ENCODE measurements at places on chromosomes 11 and 22.

DNA sequence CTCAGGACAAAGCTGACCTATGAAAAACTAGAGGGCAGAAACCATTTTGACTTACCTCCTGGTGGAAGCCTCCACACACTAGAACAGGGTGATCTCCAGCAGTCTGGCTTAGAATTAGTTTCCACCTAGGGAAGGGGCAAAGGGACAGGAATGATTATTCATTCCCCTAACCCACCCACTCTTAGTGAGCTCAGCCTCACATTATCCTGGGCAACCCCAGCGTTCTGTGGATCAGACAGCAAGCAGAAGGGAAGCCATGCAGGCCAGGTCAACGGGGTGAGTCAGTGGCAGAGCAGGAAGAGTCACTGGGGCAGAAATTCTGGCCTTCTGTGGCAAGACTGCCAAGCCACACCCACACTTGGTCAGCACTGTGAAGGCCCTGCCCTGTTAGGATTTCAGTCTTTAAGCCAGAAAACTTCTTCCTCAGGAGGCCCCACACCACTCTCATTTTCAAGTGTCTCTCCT lies 10.5 kb downstream of the NUMA1 start:
- DNase-seq: no peak

- DNase-seq: no peak
Measured at GRCh38 chr11:105592035-105592434, 17.8 kb upstream of the GRIA4 start.

DNA sequence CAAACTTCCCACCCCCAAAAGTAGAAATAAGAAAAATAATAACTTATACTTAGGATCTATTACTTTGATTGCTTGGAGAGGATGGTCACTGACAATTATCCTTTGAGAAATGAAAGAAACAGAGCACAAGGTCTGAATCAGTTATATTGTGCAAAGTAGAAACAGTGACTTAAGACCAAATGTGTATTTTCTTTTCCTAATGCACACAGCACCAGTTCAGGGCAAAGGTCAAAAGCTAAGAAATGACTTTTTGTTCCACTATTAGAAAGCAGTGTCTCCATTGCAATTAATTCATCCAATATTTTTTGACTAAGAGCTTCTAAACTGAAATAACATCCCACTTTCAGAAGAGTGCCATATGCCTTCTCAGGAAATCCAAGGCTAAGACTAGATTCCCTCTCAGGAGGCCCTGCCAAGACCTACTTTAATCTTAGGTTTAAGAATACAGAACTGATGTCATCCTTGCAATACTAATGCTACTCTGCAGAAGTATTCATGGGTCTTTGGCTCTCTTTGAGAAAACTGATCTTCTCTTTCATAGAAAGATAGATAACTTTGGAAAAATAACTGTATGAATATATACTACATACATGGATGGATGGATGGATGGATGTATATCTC lies 147.0 kb downstream of the APOL5 start:
- no peak for DNase-seq

GRCh38 chr11:6251120-6251733 lies 8.4 kb upstream of the CCKBR start:
- DNase-seq: peak; percentile 16

GRCh38 chr11:18367431-18367830 lies 26.9 kb upstream of the LDHA start:
- no peak for DNase-seq

DNA sequence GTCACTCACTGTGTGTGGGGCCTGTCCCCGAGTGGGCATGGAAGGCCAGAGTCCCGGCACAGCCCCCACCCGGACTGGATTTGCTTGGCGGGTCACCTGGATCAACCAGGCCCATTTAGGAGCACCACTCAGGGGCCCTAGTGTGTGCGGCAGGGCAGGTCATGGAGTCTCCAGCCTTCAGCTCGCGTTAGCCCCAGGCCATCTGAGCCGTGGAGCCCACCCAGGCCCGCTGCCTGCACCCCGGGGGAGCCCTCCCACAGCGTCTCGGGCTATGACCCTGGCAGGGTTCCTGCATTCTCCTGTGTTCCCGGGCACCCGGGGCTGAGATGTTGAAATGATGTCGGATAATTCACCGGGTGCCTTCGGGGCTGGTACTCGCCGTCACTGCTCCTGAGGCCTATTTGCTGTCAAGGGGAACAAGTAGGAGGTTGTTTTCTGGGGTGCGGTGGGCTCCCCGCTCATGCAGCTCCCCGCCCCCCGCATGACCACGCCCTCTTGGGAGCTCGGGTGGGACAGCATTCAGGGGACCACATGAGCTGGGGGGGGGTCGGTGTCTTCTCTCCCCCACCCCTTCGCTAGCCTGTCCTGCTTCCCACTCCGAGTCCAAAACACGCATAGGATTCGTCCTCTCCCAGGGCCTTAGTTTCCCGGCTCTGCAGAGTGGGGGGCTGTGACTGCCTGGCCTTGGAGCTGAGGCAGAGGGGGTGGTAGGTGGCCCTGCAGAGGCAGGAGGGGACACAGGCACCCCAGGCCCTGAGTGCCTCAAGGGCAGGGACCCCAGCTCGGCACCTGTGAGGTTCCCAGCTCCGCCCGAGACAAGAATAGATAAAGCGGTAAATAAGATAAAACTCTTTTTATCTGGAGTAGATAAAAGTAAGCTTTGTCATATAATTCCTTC lies 77.2 kb downstream of the KCNQ1 start:
- DNase-seq: no peak

DNA sequence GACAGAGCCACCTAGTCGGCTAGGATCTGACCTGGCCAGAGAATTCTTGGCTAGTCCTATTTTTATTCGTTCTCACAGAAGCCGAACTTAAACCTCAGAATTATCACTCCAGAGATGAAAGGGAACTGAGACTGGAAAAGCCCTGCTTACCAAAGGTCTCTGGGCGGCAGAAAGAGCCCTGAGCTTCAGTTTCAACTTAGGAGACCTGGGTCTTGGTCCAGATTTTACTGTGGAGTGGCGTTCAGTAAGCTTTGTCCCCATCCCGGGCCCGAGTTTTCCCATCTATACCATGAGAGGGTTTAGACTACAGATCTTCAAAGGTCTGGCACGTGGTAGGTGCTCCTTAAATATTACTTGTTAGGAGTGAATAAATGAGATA lies 516 bp downstream of the NEU3 start:
- DNase-seq: no peak

GRCh38 chr11:96854425-96854824 lies 464.6 kb downstream of the JRKL start:
- DNase-seq: no peak

DNA sequence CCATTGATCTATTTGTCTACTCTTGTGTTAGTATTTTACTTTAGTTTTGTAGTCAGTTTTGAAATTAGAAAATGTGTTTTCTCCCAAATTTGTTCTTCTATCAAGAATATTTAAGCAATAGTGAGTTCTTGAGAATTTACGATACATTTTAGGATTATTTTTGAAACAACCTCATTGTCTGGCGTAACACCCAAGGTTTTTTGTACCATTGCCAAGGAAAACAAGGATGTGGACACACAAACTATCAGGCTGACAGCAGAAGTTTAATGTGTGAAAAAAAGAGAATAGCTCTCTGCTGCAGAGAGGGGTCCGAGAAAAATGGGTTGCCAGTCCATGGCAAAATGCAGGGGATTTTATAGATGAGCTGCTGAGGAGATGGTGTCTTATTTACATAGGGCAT lies 865.1 kb upstream of the CNTN5 start:
- DNase-seq: no peak

GRCh38 chr22:47032091-47032943 lies 269.9 kb downstream of the TBC1D22A start:
- DNase-seq: no peak

DNA sequence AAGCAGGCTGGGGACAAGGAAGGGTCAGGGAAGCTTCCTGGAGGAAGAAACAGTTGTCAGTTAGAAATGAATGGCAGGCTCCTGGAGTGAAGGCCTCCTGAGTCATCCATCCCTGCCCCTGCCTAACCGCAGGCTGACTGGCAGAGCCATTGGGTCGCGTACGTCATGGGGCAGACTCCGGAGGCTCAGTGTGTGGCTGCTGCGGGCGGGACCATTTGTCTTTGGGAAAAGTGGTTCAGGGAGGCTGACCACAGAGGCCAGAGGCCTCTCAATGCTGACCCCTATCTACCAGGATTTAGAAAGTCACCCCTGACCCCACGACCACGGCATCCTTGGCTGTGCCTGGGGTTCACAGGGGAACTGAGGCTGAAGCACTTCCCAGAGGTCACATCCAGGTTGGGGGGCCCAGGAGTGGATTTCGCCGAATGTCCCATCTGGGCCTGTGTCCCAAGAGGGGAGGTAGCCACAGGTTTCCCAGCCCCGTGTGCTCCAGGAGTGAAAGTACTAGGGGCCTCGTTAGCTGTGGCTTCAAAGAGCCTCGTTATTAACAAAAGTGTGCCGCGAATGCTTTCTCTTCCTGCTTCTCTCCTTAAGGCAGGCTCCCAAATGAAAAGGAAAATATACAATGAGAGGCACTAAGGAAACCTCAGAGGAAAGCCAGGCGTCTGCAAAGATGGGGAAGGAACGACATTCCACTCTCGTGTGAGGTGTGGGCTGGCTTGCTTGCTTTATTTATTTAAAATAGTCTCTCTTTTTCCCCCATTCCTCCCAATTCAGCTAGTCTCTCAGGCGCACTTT lies 58.9 kb downstream of the FLRT1 start:
- DNase-seq: no peak

DNA sequence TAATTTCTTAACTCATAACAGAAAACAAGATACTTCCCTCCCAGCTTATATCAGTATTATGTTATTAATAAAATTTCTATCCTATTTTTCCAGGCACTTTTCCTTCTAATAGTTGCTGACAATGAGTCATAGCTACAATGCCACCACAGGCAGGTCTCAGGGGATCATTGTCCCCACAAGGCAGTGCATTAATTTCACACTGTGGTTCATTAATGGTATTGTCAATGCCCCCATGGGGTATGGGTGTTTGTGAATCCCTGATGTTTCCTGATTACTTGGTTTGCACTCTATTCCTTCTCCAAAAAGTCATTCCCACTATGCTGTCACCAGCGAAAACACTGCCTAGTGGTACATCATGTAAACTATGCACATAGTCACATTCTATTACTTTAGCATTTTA lies 345.5 kb upstream of the CTSC start:
- no peak for DNase-seq

GRCh38 chr11:126809514-126810289 lies 190.9 kb downstream of the KIRREL3 start:
- DNase-seq: no peak

DNA sequence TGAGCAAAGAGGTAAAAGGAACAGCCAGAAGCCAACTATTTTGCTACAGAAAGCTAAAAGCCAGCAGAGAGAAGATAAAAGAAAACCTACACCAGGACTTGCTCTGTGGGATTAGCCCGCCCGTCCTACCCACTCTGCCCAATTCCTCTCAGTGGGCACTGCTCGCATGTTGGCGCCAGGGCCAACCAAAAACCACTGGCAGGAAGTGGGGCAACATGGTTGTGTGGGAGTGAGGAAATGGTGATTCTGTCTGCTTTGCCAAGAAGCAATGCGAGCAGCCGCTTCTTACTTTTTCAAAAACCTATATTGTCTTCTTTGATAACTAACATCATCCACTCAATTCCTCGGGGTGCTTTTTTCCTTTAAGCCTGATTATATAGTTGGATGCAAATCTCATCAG lies 14.2 kb upstream of the APOA1 start:
- DNase-seq: no peak

- no peak for DNase-seq
Measured at GRCh38 chr11:122843281-122844141, 5.2 kb downstream of the CRTAM start.

- no peak for DNase-seq
Measured at GRCh38 chr11:123519797-123520193, 89.7 kb downstream of the GRAMD1B start.

DNA sequence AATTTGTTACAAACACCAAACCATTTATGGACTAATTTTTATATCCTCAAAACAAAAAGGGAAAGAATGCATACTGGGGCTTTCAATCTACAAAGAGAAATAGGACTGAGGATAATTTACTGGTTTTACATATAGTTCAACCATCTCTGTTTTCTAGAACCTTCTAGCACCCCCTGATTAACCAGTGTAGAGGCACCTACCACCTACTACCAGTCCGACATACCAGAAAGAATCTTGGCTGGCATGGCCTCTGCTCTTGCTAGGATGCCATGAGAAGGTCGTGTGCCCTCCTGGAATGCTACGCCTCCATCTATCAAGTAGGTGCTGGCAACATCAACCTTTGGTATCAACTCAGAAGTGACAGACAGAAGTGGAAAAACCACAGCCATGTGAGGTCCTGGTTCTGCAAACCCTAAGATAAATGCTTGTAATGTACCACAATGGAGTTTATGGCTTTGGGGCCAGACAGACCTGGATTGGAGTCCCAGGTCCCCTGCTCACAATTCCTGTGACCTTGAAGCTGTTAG lies 28.2 kb downstream of the MYH9 start:
- DNase-seq: no peak

DNA sequence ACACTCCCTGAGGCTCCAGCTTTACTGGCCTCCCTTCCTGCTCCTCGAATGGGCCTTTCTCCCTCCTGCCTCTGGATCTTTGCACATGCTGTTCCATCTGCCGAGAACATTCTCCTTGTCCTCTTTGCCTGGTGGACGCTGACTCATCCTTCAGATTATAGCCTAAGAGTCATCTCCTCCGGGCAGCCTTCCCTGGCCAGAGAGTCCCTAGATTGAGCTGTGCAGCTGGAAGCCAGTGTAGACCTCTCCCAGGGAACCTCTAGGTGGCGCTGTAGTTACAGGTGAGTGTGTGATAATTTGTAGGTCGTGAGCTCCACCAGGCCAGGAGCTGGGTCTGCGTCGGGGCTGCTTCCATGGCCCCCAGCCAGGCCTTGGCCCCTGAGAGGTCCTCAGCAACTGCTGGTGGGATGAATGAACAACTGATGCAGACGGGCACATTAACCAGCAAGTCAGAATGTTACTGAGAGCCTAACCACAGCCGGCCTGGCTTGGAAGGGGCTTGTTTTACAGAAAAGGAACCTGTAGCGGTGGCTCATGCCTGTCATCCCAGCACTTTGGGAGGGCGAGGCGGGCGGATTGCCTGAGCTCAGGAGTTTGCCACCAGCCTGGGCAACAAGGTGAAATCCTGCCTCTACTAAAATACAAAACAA lies 8.7 kb downstream of the PNPLA5 start:
- DNase-seq: peak; percentile 4

DNA sequence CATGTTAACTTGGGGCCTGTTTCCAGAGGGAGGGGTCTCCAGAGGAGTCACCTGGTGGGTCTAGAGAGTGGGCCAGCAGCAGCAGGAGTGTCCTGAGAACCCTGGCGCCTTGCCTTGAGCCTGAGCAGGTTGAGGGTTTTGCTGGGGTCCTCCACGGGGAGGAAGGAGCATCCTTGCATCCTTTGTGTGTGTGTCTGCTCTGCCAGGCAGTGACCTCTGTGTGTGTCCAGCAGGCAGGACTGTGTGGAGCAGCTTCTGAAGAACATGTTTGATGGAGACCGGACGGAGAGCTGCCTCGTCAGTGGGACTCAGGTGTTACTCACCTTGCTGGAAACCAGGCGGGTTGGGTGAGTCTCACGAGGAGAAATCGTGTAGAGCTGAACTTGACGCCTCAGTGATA lies 55.7 kb downstream of the SBF1 start:
- no peak for DNase-seq

- DNase-seq: no peak
Measured at GRCh38 chr11:62394825-62395538, 23.9 kb upstream of the SCGB1A1 start.
